ENCODE measurements at places on chromosomes 6 and 20.

DNA sequence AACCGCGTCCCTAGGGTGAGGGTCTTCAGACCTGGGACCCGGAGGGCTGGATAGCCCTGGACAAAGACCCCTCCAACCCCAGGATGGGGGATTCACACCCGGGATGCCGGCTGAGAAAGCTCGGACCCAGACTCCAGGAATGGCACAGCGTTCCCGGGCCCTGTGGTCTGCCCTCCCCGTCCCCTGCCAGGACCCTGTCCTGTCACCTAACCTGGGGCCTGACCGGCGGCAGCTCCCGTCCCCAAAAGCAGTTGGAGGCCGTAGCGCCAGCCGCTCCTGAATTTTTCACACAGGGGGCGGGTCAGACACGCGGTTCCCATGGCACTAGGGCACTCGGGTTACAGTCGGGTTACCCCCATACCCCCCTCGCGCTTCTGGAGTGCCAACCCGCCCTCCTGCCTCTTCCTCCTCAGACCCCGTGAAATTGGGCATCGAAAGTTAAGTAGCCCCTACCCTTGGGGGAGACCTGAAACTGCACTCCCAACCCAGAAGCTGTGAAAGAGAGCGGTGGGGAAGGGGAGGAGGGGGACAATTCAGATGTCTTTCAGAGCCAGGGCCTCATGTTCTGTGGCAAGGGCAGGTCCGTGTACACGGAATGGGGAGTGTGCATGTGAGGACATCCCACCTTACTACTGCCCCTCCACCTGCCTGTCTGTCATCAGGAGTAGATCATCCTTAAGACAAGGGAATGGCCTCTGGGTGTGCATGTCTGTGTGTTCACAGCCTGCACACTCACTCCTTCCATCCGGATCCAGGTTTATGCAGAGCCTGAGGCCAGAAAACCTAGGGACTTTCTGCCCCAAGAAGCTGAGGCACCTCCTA, 595 bp downstream of the REM1 start:
- DNase-seq, result no peak

DNA sequence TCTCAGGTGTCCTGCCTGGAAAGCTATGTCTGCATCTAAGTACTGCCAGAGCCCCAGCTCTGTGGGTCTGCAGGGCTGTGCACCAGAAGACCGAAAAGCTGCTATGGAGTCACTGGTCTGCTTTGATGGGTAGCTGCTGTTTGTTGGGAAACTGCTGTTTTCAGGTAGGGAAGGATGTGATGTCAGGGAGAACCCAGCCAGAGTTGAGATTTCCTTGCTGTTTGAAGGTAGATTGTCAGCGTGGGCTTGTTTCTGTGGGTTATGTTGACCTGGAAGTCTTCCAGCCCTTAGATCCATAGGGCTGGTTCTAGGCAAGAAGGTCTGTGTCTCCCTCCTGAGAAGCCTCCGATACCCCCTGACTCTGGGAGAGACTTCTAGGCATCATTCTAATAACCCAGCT, 12.2 kb upstream of the SHLD1 start:
- DNase-seq, result no peak

DNA sequence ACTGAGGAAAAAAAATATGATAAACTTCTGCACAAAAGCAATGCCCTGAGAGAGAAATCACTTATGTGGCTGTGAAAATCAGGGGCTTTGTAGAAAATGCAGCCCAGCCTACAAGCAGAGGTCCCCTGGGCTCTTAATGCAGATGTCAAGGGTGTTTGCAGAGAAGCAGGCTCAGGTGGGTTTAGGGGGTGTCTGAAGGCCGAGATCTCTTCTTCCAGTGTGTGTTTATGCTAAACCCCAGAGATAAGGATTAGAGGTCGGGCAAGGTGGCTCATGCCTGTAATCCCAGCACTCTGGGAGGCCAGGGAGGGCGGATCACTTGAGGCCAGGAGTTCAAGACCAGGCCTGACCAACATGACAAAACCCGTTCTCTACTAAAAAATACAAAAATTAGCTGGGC, 78.5 kb downstream of the TMEM242 start:
- DNase-seq, result no peak

DNA sequence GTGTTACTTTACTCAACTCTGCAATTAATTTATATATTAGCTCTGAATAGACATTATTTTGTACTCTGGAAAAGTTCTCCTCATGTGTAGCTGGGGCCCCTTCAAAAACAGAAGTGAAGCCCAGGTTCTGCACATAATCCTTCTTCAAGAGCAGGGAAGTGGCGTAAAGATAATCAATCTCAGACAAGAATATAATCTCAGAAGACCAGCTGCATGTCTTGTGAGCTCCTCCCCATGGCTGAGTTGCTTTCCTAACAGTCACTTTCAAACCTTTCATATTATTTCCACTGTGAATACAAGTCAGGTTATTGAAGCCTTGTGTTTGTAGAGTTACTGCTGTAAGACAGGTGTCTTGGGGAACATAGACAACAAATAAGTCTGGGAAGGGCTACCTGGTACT, 691.9 kb downstream of the RFPL4B start:
- no peak for DNase-seq

DNA sequence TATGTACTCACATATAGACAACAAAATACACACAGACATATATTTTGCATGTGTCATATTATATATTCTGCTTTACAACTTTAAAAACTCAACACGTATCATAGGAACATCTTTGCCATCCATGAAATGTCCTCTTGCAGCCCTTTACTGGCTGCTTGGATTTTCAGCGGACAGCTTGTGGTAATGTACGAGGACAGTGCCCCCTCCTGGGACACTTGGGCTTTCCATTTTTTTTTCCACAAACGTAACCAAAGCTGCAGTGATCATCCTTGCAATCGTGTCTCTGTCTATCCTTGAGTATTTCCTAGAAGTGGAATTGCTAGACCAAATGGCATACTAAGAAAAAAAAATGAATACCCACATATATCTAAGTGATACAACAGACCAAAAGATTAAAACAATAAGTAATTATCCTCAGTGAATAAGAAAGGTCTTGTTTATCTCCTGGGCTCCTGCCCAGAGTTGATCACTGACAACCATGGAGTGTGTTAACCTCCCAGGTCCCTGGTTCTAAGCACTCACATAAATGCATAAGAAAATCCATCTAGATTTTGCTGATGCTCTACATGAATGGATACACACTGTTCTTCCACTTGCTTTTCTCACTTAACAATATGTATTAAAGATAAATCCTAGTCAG, 18.1 kb downstream of the BPI start:
- no peak for DNase-seq

DNA sequence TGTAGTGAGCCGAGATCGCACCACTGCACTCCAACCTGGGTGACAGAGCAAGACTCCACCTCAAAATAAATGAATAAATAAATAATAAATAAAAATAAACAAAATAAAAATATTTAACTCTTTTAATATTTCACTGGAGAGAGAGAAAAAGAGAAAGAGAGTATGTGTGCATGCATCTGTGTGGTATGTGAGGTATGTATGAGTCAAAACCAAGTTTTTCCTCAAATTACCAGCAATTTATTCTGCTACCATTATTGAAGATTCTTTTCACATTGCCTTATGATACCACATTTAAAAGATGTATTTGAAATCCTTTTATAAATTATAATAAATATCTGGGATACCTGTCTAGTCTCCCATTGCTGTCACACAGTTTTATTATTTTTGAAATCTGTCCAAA, 122.1 kb downstream of the CD164 start:
- peak; percentile 4 for DNase-seq

DNA sequence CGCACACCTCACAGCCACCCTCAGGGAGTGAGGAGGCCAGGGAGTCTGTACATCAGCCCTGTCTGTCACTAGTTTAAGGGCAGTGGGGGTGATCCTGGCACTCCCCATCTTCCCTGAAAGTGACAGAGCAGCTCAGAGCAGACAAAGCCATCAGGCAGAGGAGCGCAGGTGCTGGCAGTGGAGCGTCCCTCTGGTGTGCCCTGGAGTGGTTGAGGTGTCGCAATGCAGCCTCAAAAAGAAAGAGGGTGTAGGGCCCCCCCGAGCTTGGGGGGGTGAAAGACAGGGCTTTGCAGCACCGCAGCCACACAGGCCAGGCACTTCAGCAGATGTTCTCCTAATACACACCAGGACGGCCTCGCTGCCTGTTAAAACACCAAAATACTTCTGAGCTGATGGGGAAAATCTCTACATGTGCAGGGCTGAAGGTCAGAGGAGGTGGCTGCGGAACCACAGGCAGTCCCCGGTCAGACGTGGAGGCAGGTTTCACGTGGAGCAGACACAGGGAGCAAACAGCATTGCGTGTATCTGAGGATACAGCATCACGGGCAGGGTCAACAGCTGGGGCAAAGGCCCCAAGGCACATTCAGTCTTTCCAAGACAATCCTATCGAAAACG, 69.5 kb downstream of the PREX1 start:
- DNase-seq, result no peak

DNA sequence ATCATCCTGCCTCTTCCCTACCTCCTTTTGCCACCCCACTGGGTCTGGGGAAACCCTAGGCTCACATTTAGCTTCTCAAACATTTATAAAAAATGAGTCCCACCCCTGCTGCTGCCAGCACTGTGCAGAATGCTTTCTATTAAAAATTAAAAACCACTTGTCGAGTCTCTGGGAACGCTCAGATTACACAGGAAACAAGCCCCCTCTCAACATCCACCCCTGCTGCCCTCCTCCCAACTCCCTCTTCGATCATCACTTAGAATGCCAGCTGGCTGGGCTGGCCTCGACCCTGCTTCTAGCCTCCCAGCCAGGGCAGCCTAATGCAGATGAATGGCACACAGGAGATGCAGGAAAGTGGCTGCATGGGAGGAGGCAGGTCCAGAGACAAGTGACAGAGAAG, 75.8 kb downstream of the CDH22 start:
- DNase-seq, result no peak

GRCh38 chr6:1884313-1884712, 274.6 kb downstream of the FOXC1 start:
- no peak for DNase-seq

- DNase-seq, result no peak
These were observed 72.6 kb upstream of the DUSP22 start for GRCh38 chr6:219641-220198.

DNA sequence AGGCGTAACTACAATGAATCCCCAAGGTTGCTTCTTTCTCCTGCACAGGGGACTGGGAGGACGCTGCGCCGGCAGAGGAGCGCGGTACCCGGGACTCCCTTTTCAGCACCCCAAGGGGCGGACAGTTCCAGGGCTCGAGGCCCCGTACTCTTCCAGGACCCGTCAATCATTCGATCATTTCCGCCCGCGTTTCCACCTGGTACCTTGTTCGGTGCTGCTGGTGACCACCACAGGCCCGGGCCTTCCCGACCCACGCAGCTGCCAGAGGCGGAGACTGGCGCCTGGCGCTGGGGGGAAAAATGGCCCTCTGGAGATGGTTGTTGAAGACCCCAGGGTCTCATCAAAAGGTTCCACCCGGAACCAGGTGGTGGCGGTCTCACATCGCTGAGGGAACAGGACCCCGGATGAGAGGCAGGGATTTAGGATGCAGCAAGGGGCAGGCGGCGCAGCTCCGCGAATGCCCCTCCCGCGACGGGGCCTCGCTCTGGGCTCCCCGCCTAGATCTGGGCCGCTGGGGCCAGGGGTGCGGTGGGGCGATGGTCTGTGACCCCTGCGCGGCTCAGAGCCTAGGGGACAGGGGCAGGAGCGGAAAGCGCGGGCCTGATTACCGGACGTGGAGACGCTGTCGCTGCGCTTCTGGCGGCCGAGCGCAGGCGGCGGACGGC, 744 bp downstream of the VSX1 start:
- no peak for DNase-seq

- DNase-seq, result no peak
These were observed 63.1 kb downstream of the COL12A1 start for GRCh38 chr6:75142721-75143120.

GRCh38 chr6:157322792-157323254, 496 bp downstream of the TMEM242 start:
- peak; percentile 89 for DNase-seq

DNA sequence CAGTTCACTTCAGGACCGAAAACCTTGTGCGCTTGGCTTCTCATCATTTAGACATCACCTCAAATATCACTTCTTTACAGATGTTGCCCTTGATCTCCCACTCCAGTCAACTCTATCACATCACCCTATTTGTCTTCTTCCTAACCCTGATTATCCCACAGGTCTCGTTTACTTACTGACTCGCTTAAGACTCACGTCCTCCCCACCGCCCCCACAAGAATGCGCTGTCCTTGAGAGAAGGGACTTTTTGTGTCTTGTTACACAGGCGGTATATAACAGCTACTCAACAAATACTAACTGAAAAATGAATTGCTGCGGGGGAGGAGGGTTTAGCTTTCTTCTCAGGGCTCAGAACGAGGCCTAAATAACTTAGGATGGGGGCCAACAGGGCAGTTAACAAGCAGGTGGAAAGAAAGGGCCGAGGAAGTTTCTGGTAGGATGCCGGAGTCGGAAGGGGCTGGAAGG, 527 bp downstream of the TOMM34 start:
- peak; percentile 49 for DNase-seq

DNA sequence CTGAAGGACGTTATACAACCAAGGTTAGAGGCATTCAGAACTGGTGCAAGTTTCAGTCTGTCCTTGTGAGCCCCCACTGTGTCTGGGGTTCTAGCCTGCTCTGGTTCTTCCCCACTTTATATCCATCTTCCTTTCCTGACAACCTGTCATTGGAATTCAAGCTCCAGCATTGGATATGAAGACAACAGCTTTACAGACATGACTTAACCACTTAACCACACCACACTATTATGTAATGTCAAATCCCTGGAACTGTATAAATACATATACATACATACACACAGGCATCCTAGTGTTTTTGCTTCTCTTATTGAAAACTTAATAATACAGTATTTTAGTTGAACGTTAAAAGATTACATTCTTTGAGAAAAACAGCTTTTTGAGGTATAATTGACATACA, 217.9 kb upstream of the SGK1 start:
- DNase-seq, result no peak

DNA sequence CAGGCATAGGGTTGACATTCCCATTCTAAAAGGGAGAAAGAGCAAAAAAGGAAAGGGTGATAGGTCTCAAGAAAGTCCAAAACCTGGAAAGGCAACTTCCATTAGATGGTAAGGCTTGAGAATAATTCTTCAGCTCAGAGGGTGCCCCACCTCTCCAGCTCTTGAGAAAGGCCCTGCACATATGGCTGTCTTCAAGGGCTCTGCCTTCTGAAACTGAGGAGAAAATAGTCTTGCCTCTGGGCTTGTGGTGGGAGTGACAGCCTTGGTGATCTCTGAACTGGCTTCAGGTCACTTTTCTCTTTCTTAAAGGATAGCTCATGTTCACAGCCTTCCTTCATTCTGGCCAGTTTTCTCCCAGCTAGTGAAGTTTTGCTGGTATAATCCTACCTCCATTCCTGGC, 35.6 kb upstream of the NR2E1 start:
- no peak for DNase-seq

GRCh38 chr6:116536216-116536621, 9.3 kb downstream of the TRAPPC3L start:
- no peak for DNase-seq

GRCh38 chr6:24497254-24497970, 2.6 kb downstream of the ALDH5A1 start:
- DNase-seq, result no peak

DNA sequence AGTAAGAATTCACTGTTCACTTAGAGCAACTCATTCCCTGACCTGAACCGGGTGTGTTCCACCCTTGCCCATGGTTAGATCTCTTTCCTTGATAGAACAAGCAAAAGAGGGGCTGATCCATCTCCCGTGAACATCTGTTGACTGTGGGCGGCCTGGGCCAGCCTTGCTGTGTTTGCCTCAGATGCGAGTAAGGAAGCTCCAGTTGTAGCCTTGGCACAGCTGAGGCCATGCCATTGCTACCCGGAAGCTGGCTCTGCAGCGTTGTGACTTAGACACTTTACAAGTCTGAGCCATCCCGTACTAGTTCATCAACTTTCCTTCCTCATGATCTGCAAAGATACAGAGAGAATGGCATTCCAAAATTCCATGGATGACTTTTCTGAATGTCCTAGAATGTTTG, 139.0 kb downstream of the MAP3K4 start:
- DNase-seq, result no peak

- no peak for DNase-seq
These were observed 1.7 kb downstream of the CAP2 start for GRCh38 chr6:17395112-17395511.
